ENCODE measurements at places on chromosomes 1 and 21. TPM values are rescaled to one million over a fixed set of nuclear protein-coding genes. Genes with fewer than 3 reads are reported as not detected.

The SYT11 gene
- total RNA-seq: 11.4 TPM

The OR2T34 gene
- not detected for total RNA-seq

The CYP4Z1 gene
- total RNA-seq: 0.47 TPM

The ERICH3 gene
- total RNA-seq: not detected

The MTARC1 gene
- 3.4 TPM for total RNA-seq

The SPOCD1 gene
- 0.25 TPM for total RNA-seq

The ASCL5 gene
- total RNA-seq: not detected

The FALEC gene
- 0.60 TPM for total RNA-seq

The TRIM67 gene
- 0.06 TPM for total RNA-seq

The IVL gene
- not detected for total RNA-seq

The CD1B gene
- total RNA-seq: not detected

The ATAD3C gene
- 1.3 TPM for total RNA-seq

The TRIM63 gene
- total RNA-seq: 194 TPM

The RNU1-1 gene
- total RNA-seq: 8,578 TPM

The STYXL2 gene
- total RNA-seq: 94.1 TPM

The NBPF6 gene
- not detected for total RNA-seq

The GUCA2B gene
- not detected for total RNA-seq

The JAM2 gene
- 28.4 TPM for total RNA-seq

The CLCA2 gene
- total RNA-seq: not detected

All from right cardiac atrium (tissue), 5 donors.